ENCODE measurements at places on chromosomes 12 and 14.

- no peak for DNase-seq
Measured at GRCh38 chr14:52918486-52918885, 32.4 kb downstream of the FERMT2 start.

- DNase-seq = no peak
Measured at GRCh38 chr12:460261-461230, 807 bp downstream of the B4GALNT3 start.

GRCh38 chr12:27382171-27382795 lies 49.6 kb downstream of the BMAL2 start:
- DNase-seq = no peak

DNA sequence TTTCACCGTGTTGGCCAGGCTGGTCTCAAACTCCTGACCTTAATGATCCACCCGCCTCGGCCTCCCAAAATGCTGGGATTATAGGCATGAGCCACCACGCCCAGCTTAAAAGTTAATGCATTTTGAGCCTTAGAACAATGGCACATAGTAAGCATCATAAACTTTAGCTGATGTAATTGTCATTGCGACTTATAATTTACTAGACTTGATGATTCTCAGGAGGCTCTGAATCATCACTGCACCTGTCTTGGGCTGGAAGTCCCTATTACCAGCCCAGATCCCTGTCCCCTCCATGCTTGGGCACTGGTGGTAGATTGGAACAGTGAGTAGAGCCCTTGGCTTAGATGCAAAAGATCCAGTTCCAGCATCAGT lies 26.1 kb downstream of the KMT5A start:
- DNase-seq = no peak
